ENCODE measurements at places on chromosomes 7 and 10.

DNA sequence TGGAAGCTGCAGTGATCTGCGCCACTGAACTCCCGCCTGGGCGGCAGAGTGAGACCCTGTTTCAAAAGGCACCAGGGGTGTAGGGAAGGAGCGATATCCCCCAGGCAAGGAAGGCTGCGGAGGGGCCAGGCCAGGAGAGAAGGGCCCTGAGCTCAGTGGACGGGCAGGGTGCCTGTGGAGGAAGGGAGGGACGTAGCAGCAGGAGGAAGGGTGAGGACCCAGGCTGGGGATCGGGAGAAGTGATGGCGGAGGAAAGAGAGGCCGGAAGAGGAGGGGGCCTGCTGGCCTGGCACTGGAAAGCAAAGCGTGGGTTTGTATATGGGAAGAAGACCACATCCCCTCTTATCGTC, 45.6 kb downstream of the ALOX5 start:
- no peak for DNase-seq

GRCh38 chr10:88293073-88293472, 290.0 kb downstream of the RNLS start:
- no peak for DNase-seq

GRCh38 chr10:118412932-118413331, 70.8 kb upstream of the FAM204A start:
- DNase-seq: no peak

GRCh38 chr7:106871793-106872571, 6.9 kb downstream of the PIK3CG start:
- no peak for DNase-seq
